ENCODE measurements at places on chromosomes 11 and 22.

DNA sequence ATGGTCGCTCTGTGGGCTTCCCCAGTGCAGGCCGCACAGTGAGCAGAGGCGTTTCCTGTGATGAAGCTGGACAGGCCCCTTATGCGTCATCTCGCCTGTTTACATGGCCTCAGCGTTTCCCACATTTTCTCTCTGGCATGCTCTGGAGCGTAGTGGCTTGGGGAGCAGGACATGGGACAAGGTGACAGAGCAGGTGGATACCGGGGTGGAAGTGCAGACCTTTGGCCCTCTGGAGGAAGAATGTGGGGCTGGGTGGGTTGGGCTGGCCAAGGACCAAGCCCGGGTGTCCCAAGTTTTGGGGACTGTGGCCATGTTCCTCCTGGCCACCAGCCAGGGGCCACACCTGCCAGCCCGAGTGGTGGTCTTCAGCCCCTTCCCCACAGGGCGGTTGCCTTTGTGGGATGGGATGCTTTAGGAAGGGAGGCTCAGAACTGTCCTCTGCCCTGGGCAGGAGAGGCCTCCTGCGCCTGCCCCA, 446.6 kb downstream of the TBC1D22A start:
- DNase-seq, result no peak

DNA sequence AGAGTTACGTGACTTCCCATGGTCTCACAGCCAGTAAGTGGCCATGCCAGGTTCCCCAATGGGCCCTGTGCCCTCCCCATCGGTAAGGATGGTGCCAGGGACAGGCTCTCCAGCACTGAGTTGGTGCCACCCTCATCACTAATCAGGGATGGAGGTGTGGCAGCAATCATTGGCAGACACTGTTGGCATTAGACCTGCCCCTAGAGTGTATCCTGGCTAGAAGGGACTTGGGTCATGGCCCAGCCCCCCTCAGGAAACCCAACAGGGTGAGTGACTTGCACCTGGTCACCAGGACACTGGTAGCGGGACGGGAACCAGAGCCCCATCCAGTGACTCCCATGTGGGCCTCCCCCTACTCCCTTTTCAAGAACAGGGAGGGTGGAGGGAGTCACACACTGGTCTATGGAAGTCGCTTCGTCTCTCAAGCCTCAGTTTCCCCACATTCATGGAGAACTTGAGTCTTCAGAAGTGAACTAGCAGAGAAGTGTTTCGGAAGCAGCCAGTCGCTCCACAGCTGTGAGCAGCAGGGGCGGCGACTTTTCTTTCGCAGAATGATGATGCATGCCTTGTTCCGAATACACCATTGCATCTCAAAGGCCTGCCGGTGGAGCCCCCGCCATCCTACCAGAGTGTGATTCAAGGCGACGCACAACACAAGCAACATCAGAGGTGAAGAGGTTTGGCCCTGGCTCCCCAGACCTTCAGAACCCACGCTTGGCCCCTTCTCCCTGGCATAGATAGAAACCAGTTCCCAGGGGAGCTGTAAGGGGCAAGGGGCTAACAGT, 12.9 kb downstream of the MS4A10 start:
- DNase-seq, result no peak

- peak; percentile 77 for DNase-seq
These were observed 132.7 kb upstream of the RCN1 start for GRCh38 chr11:31958076-31958735.

DNA sequence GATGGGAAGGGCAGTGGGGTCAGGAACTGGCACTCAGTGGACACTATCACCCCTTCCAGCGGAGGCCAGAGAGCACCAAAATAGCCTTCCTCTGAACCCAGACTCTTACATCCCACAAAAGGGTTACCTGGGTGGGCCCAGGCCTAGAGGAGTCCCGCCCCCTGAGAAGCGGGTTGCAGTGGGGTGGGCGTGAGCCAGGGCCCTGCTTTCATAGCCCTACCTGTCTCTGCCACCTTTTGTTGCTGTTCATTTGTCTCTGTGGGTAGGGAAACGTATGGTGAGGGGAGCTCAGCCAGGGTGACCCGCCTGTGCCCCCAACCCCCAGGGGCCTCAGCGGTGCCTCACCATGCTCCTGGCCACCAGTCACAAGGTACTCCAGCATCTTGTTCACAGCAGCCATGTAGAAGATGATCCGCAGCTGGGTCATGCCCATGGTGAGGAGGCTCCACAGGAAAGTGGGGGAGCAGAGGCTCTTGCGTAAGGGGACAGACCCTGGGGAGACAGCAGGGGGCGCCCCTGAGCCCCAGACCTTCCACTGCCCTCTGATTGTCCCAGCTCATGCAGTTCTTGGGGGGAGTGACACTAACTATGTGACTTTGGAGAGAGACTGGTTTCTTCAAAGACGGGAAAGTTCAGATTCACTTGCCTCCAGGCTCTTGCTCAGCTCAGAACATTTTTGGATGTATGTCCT, 24.0 kb downstream of the SLC43A1 start:
- peak; percentile 54 for DNase-seq

DNA sequence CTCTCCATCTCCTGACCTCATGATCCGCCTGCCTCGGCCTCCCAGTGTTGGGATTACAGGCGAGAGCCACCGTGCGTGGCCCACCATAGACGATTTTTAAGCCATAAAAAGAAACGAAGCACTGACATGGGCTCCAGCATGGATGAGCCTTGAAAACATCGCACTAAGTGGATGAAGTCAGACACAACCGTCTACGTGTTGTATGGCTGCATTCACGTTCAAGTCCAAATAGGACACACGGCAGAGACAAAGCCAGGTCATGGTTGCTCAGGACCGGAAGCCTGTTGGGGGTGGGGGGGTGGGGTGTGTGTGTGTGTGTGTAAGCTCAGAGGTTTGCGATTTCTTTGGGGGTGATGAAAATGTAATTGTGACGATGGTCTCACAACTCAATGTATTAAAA, 10.0 kb downstream of the RRP7A start:
- DNase-seq, result no peak

DNA sequence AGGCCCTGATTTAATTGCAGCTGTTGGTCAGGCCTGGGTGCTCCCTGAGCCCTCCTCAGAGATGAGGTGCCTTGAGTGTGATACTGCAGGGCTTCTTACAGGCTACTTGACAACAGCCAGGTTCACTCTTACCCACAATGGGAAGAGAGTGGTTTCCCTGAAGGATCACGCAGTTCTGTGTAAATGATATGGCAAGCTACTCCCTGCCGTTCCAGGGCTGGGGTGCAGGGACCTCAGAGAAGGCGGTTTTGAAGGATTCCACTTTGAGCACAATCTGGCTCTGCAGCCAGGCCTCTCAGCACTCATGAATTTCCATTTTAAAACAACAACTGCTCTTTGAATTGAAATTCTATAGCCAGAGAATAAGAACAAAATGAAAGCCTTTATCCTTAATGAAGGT, 92.9 kb downstream of the SLC17A6 start:
- DNase-seq, result no peak

DNA sequence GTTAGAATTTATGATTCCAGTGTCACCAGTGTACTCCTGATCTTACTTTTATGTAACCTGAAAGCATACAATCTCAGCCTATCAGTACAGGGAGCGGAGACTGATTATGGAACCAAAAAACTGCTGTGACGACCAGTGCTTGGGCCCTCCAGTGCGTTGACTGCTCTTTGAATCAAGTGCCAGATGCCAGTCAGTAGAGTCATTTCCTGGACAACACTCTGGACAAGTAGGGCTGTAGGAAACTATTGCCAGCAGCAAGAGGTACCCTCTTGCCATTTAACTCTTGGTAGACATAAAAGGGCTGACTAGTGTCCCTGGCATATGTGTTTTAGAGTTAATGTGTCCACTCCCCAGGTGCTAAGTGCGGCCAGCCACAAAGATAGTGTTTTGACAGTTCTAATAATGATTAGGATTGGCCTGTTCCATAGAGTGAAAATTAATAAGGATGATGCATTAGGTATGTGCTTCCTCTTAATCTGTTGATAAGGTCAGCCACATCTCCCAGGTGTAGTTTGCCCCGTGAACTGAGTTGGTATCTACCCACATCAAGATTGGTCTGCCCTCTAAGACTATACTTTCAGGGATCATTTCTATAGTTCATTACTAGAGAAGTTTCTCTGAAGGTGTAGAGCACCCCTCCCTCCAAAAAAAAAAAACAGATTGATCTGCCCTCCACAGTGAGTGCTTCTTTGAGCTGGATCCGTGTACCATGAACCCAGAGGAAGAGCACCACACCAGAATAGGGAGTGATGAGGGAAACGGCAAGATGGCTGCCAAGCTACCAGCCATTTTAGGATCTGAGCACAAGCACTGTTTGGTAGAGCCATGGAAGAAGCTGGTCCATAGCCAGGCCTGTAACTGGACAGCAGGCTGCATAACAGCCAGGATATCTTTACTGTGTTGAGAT, 20.7 kb upstream of the AIFM3 start:
- no peak for DNase-seq

- no peak for DNase-seq
These were observed 14.6 kb upstream of the CTSC start for GRCh38 chr11:88352139-88352538.

GRCh38 chr11:110829873-110830272, 117.6 kb upstream of the ARHGAP20 start:
- no peak for DNase-seq
